ENCODE measurements at places on chromosomes 3 and 15. TPM values are rescaled to one million over a fixed set of nuclear protein-coding genes. Genes with fewer than 3 reads are reported as not detected.

DNA sequence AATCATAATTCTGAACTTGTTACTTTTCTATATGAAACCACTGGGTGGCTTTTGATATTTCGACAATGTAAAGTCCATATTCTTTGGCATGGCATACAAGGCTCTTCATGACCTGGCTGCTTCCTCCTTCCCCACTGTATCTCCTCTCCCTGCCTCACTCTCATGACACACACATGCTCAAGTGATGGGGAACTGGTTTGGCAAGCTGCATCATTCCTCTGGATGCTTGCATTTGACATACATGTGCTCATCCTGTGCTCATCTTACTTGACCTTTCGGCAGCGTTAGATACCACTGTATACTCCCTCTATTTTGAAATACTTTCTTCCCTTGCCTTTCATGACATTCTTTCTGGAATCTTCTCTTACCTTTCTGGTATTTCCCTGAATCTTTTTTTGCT is 51.8 kb upstream of the ZDHHC23 start:
- no peak for DNase-seq

DNA sequence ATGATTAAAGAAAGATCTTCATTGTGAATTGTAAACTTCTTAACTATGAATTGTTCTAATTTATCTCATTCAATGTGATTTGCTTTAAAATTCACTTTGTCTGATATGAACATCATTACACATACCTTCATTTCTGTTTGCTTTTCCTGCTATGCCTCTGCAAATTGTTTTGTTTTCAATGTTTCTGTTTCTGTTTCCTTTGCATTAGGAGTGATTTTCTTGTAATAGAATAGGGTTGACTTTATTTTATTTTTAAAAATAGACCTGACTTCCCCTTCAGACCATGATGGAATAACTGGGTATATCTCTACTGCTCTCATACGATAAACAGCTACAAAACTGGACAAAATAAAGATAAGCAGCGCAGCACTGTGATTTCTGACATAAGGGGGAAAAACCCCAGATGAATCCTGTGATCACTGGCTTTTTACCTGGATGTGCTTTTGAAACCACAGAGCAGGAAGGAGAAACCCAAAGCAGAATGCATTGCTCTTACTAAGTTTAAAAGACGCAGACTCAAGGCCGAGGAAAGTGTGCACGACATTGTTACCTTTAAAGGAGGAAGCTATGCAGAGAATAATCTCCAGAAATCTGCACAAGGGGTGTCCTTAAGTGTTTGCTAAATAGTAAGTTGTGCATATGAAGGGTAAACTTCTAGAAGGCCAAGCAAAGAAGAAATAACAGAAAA is 420.2 kb downstream of the TBC1D5 start:
- DNase-seq: no peak

- no peak for DNase-seq
Observed at GRCh38 chr3:133717424-133717823, 28.8 kb upstream of the TF start.

DNA sequence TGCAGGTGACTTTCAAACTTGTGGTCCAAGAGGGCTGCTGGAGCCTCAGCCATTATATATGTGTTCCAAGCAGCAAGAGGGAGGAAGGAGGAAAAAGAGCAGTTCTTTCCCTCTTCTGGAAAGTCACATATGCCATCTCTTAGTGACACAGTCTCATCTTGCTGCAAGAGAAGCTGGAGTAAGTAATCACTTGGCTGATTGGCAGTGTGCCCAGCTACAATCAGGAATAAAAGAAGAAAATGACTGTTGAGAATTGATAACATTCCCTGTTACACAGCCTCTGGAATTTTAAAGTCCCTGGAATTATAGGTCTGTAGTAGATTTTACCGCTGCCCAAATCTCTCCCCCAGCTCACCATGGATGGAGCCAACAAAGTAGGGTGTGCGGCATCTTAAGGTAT is 31.4 kb upstream of the LYZL4 start:
- DNase-seq: no peak

- no peak for DNase-seq
Observed at GRCh38 chr3:108396336-108396735, 100.0 kb downstream of the HHLA2 start.

DNA sequence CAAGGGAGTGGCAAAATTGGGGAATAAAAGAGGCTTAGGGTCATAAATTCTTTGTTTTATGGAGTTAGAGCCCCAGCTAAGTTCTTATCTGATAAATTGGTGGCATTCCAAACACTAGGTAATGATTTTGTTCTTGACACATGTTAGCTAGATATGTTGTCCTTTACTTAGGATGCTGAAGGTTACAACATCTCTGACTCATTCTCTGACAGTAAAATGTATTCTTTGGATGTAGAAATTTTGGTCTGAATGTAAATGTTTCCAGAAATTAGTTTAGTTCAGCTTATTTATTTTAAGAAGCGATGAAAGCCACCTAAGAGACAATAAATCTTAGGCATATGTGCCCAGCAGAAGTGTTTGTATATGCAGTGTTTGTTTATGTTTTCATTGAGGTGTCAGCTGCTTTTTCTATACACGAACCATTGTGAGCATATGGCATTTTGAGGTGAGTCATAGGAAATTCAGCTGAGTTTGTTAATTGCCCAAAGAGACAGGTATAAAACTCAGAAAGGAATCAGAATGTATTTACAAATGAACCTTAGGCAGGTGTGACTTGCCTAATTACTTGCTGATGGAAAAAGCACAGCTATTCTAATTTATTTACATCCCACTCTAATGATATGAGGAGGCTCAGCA is 247.7 kb downstream of the AGBL1 start:
- DNase-seq: no peak

Gene NOX5
- 0.19 TPM for total RNA-seq

Gene KLF15
- 55.1 TPM for total RNA-seq

All from right atrium auricular region (tissue), 2 donors.